ENCODE measurements at places on chromosomes 2 and 18.

- DNase-seq = no peak
Measured at GRCh38 chr2:36168115-36168514, 187.5 kb upstream of the CRIM1 start.

DNA sequence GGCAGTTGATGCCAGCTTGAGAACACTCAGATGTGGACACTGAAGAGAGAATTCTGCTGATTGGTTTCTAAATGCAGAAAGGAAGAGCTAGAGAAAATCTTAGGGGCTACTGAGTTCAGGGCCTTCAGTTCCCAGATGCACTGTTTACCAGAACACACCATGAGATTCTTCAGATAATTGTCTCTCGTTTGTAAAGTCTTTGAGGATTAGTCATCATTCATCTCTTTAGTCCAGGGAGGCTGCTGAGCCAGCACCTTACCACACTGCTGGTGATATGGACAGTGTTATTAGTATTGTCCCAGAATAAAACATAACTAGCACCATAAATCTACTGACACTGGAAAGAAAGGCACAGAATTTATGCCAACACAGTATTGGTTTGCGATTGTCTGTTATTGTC is 690.8 kb upstream of the CELF4 start:
- DNase-seq = no peak

DNA sequence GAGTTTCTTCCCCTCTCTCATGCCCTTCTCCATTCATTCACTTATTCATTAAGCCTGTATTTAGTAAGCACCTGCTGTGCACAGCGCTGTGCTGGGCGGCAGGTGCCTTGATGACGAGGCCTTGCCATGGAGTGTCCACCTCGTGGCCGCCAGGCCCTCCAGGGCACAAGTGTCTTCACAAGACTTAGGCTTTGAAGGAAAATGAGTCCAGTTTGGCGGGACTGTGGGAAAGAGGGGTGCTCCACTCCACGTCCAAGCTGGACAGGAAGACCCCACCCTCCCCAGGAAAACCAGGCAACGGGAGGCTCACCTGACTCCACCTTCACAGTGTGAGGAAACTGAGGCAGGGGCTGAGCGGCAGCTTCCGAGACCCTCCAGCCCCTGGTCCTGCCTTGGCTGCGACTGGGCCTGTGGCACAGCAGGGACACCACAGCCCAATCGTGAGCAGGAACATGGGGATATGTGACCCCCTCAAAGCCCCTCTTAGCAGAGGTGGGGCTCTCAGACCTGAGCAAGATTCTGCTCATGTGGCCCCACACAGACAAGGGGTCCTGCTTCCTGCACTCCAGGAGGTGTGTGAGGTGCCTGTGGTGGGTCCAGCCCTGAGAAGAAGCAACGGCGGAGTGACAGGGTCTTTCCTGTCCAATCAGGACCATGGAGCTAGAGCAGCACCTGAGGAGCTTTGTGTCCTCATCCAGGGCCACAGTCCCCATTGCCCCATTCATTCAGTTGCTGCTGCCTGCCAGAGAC is 110.3 kb upstream of the ODC1 start:
- no peak for DNase-seq

- DNase-seq = no peak
Measured at GRCh38 chr18:50797142-50797541, 22.7 kb downstream of the MRO start.

- no peak for DNase-seq
Measured at GRCh38 chr2:240522406-240522805, 35.4 kb downstream of the ANKMY1 start.

- DNase-seq = no peak
Measured at GRCh38 chr2:232950751-232951150, 62.3 kb downstream of the NGEF start.

DNA sequence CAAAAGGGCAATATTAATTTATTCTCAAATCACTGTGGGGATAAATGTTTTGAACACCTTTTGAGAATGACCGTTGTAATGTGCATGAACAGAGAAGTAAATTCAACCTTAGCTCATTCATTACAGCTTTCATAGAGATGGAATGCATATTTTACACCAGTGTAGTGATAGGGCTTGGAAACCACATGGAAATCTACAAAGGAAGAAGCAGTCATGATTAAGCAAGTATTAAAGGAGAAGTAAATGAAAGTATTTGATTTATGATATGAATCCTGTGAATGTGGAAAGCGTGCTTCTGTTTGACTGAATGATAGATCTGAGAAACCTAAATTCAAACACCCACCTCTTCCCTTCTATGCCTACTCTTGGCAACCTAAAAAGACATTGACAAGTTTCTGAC is 64.7 kb downstream of the CDH7 start:
- DNase-seq = no peak

GRCh38 chr2:102238039-102238756 is 51.4 kb downstream of the IL1RL2 start:
- DNase-seq = no peak

- no peak for DNase-seq
Measured at GRCh38 chr18:67367540-67367939, 149.0 kb downstream of the DSEL start.

GRCh38 chr2:86000131-86000937 is 105.4 kb downstream of the POLR1A start:
- no peak for DNase-seq

DNA sequence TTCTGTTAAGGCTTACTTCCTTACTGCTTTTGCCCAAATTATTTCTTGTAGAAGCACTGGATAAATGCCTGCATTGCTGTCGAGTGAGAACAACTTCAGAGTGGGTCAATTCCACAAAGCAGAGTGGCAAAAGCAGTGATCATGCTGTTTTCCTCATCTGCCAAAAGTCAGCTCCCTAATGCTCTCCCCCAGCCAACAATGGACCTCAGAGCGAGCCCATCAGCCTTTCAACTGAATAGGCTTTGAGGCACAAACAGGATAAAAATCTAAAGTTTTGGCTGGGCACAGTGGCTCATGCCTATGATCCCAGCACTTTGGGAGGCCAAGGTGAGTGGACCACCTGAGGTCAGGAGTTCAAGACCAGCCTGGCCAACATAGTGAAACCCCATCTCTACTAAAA is 222.7 kb downstream of the TCF4 start:
- no peak for DNase-seq

- no peak for DNase-seq
Measured at GRCh38 chr2:181185948-181186347, 205.5 kb downstream of the UBE2E3 start.

GRCh38 chr2:158762336-158762735 is 32.8 kb upstream of the DAPL1 start:
- no peak for DNase-seq

- no peak for DNase-seq
Measured at GRCh38 chr2:145764631-145765030, 1244.7 kb upstream of the ZEB2 start.

- no peak for DNase-seq
Measured at GRCh38 chr18:80197528-80197927, 49.8 kb downstream of the PARD6G start.

- no peak for DNase-seq
Measured at GRCh38 chr2:177578454-177578853, 185.9 kb downstream of the AGPS start.

DNA sequence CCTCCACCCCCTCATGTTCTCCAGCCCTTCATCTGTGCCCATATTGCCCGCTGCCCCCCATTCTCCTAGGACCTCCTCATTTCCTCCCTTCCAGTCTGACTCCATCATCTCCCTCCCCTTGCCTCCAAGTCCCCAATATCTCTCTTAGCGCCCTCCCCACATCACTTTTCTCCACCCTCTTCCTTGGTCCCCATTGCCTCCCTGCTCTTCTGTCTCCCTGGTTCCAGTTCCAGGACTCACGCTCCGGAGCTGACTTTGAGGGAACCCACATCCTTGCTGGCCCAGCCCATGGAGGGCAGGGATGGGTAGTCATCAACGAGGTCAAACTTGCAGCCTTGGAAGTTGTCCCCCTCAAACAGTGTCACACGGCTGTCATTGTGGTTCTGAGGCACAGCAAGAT is 2.6 kb downstream of the CRYBA2 start:
- DNase-seq = no peak

DNA sequence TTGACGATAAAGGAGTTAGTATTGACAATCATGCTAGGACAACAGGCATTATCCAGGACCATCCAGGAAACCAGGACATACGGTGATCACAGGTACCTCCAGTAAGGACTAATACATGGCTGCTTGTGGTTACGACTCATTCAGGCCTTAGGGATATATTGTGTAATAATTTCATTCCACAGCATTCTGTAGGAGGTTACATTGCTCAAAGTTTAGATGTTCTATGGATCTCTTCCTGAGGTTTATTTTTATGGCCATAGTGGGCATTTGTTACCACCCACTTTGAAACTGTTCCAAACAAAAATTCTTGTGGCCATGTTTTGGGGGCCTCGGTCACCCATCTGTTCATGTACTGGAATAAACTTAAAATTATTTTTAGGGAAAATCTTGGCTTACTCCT is 431.6 kb downstream of the METTL4 start:
- no peak for DNase-seq

GRCh38 chr2:240891492-240892340 is 4.2 kb downstream of the MAB21L4 start:
- DNase-seq = no peak

- no peak for DNase-seq
Measured at GRCh38 chr2:12672711-12673315, 43.9 kb upstream of the TRIB2 start.

DNA sequence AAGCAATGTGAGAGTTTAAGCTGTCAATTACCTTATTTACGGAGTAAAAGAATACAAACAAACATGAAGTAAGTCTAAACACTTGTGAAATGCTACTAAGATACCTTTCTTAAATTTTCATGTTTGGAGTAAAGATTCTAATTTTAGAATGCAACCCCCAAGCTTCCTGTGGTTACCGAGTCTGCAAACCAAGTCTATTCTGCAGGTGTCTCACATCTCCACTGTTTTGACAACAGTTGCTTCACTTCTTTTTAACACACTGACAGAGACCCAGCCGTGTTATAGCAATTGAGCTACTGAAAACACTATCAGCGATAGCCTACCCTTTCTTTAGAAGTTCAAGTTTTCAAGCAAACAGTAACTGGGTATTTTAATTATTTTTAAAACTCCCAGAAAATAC is 608.3 kb downstream of the ERBB4 start:
- no peak for DNase-seq

GRCh38 chr2:227509824-227510619 is 38.1 kb downstream of the AGFG1 start:
- DNase-seq = no peak

DNA sequence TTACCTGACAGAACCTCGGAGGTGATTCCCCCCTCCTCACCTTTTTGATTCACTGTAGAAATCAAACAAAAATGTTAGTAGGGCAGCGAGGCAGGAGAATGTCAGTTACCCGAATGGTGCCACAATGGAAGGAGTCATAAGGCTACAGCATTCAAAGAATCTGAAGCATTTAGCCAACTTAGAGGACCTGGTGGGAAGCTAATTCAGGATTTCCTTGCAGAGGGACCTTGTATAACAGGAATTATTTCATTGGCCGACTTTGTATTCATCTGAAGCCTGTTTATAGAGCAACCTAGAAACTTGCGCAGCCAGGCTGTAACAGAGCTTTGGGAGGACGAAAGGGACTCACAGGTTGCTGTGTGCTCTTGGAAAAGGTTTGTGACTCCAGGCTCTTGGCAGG is 129.1 kb upstream of the MMADHC start:
- DNase-seq = no peak

GRCh38 chr2:161044095-161044865 is 115.9 kb upstream of the TANK start:
- no peak for DNase-seq

GRCh38 chr18:45566025-45566740 is 49.1 kb upstream of the SLC14A2 start:
- DNase-seq = no peak

DNA sequence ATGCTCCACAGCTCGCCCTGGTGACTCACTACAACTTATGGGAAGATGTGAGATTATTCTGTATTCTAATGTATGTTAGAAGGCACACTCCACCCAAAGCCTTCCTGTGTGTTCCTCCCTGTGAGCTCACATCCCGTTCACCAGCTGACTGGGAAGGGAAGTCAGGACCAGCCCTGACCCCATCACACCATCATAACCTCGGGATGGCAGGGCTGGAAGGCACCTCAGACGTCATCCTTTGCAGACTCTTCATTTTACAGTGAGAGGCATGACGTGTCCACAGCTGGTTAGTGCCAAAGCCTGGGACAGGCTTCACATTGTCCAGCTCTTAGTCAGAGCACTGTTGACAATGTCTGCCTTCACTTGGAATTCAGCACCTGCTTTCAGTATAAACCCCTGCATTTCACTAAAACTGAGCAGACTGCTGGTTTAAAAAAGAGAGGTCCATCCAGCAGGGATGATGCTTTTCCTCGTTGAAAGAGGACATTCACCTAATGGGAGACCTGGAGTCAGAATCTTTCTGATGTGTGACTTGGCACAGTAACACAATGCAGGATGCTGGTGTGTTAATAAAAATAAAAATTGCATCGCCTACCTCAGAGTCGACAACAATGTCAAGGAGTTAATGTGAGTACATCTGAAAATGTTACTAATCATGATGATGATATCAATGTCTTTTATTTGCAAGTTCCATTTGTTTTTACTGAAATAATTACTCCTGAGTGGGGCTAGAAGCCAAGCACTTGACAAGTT is 418.0 kb upstream of the TNP1 start:
- no peak for DNase-seq

DNA sequence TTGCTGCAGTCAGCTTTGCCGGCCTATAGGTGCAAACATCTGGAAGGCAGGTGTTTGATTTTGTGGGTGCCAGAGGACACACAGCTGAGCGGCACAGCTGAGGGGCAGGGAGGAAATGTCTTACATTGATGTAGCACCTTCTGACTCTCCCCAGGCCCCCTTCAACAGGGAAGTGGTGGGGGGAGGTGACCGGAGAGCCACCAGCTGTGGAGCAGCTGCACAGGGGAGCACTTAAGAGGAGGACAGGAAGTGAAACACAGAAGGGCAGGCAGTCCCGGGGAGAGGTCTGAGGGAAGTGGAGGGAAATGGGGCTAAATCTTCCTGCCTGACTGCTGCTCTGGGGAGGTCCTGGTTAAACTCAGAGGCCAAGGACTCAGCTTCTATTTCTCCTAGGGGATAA is 409.1 kb downstream of the TNS1 start:
- DNase-seq = no peak

Data from activated T-cell treated with anti-CD3 and anti-CD28 coated beads for 1 hour (primary cell).